ENCODE measurements at places on chromosomes 5 and 9. TPM values are rescaled to one million over a fixed set of nuclear protein-coding genes. Genes with fewer than 3 reads are reported as not detected.

Gene ARHGEF28
- total RNA-seq: 13.7 TPM

Gene ZNF618
- total RNA-seq: 12.3 TPM

Gene LIX1
- total RNA-seq: 4.8 TPM

Gene AOPEP
- 297 TPM for total RNA-seq

Gene IFNA21
- 18.5 TPM for total RNA-seq

Gene SPATA31E1
- 2.9 TPM for total RNA-seq

Gene BRINP1
- total RNA-seq: 1.9 TPM

Gene PCSK1
- total RNA-seq: 0.96 TPM

Gene ZDHHC21
- total RNA-seq: 25.3 TPM

Gene HTR4
- total RNA-seq: 1.7 TPM

Gene INVS
- total RNA-seq: 72.2 TPM

Gene CCL21
- not detected for total RNA-seq

Gene KIF3A
- total RNA-seq: 7.2 TPM

Gene SPINK7
- not detected for total RNA-seq

Gene IL13
- total RNA-seq: not detected

Gene JADE2
- 22.4 TPM for total RNA-seq

Gene WNK2
- 10.4 TPM for total RNA-seq

Gene SNCAIP
- total RNA-seq: 11.6 TPM

Gene OR1J4
- total RNA-seq: 2.9 TPM

Gene IL4
- not detected for total RNA-seq

Gene C9orf153
- total RNA-seq: 0.72 TPM

Gene ORM2
- total RNA-seq: not detected

Gene EIF4E1B
- 5.3 TPM for total RNA-seq

Gene BTNL3
- not detected for total RNA-seq

Gene ACOT12
- total RNA-seq: 4.6 TPM

Gene ARL14EPL
- total RNA-seq: 1.9 TPM

Data from umbilical cord (tissue), 2 donors.